ENCODE measurements at places on chromosomes 3 and 15. TPM values are rescaled to one million over a fixed set of nuclear protein-coding genes. Genes with fewer than 3 reads are reported as not detected.
A peak's percentile ranks its signal among the peaks of the same experiment; 100 is the strongest.

DNA sequence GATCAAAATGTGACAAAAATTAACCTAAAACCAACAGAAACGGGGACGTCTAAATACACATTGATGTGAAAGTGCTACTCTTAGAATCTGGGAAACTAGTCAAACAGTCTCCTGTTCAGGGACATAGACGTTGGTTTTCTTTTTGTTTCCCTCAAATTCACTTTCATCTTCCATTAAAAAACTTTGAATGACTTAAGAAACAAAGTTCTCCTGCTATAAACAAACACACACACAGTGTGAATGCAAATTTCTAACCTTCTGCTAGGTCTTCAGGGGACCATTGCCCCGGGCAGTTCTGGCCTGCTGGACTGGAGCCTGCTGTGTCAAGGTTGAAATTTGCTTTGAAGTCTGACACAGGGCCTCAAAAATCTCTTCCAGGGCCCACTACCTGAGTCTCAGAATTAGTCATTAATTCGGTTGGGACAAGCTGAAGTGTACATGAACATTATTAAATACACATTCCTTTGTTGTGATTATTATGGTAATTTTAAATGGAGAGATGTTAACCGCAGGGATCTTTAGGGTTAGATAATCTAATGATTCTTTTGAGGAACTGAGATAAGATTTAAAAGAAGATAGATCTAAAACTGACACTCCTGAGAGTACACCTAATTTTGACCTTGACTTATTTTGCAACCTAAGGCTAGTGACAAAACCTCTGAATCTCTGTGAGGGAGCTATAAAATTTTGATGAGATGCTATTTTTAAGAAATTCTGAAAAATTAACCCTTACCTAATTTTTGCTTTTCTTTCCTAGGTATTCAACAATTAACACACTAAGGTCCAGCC, 1260.4 kb downstream of the ROBO1 start:
- ATAC-seq: no peak

GRCh38 chr15:76336254-76337058, at the start of gene ISL2:
TSS of gene ISL2 (plus strand) at chr15:76336773. CDS start at chr15:76336884, 111 bp downstream.
- peak; percentile 96 for ATAC-seq

DNA sequence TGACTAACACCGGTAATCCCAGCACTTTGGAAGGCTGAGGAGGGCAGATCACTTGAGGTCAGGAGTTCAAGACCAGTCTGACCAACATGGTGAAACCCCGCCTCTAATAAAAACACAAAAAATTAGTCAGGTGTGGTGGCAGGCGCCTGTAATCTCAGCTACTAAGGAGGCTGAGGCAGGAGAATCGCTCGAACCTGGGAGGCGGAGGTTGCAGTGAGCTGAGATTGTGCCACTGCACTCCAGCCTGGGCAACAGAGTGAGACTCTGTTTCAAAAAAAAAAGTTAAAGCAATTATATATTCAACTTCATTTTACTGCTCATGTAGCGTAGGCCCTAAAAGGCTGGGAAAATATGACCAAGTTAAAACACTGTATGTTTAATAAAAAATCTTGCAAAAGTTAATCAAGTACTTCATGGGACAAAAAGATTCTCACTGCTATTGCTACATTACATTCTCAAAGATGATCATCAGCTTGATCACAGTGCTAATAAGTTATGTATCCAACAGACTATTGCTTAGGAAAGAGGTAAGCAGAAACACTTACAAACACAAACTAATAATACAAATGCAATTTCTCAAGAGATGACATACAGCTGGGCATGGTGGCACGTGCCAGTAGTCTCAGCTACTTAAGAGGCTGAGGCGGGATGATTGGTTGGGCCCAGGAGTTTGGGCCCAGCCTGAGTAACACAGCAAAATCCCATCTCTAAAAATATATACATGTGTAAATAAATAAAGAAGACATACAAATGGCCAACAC, 2.7 kb downstream of the COPS2 start:
- ATAC-seq: no peak

DNA sequence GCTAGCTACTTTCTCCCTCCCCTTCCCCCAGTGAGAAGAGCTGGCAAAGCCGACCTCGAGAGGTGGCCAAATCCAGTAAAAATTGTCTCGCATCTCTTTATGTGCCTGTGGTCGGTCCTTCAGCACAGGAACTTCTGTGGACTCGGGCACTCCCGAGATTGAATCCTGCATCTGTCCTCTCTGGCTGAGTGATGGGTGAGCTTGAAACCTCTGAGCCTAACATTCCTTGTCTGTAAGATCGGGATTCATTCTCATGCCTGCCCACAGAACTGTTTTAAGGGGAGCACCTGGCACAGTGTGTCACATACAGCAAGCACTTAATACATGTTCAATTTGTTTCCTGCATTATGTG, 11.3 kb downstream of the CX3CR1 start:
- ATAC-seq: no peak

DNA sequence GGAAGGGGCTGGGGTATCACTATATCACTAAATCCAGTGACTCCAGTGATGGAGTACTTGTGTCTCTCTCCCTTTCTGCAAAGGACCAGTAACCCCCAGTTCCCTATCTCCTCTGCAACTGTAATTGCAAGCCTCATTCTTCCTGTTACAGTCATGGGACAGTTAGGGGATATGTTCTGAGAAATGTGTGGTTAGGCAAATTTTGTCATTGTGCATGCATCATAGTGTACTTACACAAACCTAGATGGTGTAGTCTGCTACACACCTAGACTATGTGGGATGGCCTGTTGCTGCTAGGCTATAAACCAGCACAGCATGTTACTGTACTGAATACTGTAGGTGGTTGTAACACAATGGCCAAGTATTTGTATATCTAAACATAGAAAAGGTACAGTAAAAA, 2.2 kb downstream of the VPS8 start:
- ATAC-seq: no peak

DNA sequence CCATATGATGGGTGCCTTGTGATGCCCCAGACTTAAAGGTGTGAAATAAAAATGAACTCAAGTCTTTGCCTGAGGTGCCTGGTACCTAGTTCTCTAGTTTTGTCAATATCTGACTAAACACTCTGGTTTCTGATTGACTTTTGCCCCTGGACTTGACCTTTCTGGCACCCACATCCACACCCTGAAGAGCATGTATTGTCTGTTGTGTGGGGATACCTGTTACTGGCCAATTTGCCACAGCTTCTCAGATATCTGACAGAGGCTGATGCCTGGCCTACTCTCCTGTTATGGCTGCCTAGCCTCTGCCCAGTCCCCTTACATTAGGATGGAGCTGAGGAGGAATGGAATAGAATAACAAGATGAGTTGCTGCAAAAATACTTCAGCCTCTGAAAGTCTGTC, 3.6 kb downstream of the ZBTB38 start:
- no peak for ATAC-seq

DNA sequence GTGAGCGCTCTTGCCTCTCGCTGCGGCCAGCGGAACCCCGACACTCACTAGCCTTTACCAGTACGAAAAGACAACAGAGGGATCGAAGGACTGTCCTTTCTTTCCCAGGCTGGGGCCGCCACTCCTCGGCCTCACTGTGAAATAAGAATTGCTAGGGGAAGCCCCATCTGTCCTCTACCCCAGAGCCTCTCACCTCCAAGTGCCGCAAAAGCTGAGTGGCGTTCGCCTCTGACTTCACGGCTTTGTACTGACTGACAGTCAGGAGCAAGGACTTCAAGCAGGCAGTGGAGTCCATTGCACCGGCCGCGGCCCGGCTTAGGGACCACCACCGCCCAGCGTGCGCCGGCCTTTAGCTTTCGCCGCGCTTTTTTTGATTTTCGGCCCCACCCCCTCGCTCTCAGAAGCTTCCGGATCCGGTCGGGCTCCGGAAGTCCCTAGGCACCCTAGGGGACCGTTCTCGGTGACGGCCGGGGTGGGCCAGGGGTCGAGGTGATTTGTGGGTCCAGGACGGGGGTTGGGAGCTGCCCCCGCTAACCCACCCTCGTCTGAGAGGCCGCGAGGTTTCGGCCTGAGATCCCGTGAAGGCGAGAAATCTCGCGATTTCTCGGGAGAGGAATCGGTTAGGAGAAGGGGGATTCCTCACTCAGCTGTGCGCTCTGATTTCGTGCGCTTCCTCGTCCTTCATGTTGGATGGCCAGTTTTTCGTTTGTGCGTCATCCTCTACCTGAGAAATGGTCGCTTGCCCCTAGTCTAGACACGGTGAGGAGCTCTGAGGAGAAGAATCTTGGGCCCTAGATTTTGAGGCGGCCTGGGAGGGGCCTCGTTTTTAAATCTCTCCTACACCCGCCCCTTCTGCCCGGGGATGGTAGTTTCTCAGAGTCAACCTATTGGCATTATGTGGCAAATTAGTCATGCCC, at the start of the genes CIP2A and DZIP3:
TSS of gene CIP2A (minus strand) at position 358 of the 917 bp plus-strand sequence. CDS start at position 295, 63 bp downstream.
TSS of gene DZIP3 (plus strand) at position 642 of the 917 bp plus-strand sequence. CDS start 15,685 bp downstream, outside the sequence.
- peak; percentile 91 for ATAC-seq

DNA sequence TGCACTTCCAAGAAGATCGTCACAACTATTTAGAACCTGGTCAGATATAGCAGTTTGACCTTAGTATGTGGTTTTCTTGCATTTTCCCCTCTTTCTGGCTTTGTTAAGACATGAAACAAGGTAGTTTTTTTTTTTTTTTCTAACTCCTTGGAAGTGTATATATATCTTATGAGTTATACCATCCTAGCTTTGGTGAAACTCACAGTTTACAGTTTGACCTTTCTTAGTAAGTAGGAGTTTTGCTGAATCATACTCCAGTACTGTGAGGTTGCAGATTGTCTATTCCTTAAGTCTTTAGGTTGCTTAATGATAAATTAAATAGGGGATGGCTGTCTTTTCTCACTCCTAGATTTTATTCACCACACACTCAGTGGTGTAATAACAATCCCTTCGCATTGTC, 325.0 kb downstream of the RBMS3 start:
- ATAC-seq: no peak

DNA sequence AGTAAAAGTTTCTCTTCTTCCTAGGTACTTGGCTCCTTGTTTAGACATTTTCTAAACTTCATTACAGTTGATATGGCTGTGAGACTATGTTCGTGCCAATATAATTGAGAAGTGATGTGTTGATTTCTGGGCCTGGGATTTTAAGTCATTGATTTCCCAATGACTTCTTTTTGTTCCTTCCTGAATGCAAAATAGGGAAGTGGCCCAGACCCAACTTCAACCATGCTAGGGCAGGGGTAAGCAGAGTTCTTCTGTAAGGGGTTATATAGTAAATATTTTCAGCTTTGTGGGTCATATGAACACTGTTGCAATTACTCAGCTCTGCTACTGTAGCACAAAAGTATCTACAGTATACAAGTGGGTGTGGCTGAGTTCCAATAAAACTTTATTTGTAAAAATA, 320.1 kb upstream of the WNT5A start:
- ATAC-seq: no peak

DNA sequence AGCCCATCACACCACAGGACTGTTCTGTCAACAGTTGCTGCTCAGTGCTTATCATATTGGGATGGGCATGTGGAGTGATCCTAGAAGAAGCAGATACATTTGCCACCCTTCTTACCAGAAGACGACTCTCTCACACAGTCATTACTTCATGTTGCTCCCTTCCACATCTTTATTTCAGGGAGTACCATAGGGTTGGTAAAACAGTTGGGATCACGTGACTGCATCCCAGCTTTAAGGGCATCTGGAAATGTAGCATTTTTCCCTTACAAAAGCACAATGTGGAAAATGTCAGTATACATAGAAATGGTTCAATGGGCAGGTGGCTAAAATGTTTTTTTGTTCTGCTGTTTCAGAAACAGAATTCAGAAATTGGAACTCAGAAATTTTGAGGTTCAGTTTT, 791.0 kb downstream of the OTOL1 start:
- no peak for ATAC-seq

- no peak for ATAC-seq
Measured at GRCh38 chr15:83588441-83588840, 65.5 kb upstream of the ADAMTSL3 start.

DNA sequence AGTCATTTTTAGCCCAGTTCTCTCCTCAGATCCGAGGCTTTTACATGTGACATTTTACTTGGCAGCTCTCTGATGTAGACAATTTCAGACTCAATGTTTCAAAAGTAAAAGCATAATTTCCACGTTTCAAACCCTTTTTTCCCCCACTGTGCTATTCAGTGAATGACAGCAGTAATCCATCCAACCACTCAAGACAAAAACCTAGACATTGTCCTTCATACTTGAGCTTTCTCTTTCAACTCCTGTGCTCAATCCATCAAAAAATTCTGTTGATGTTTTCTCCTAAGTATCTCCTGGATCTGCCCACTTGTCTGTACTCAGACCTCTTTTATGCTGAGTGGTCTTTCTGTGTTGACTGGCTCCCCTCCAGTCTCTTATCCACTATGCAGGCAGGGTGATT, 214.7 kb downstream of the CHL1 start:
- ATAC-seq: no peak

DNA sequence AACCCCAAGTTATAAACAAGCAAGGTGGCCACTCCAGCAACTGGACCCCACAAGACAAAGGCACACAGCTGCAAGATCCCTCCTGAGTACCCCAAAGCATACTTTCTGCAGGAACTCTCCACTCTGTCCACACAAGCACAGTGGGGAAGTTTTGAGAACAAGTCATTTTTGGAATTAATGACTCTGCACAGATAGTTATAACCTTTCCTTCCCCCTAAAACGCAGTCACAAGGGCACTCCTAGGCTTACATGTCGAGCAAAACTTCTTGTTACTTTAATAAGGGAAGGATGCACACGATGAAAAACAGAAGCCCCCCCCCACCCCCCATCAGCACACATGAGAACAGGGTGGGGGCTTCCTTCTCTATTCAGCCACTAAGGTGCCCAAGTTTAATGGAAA, 1.2 kb downstream of the STIMATE start:
- ATAC-seq: no peak

GRCh38 chr3:147472846-147473245, 63.7 kb downstream of the ZIC1 start:
- no peak for ATAC-seq

DNA sequence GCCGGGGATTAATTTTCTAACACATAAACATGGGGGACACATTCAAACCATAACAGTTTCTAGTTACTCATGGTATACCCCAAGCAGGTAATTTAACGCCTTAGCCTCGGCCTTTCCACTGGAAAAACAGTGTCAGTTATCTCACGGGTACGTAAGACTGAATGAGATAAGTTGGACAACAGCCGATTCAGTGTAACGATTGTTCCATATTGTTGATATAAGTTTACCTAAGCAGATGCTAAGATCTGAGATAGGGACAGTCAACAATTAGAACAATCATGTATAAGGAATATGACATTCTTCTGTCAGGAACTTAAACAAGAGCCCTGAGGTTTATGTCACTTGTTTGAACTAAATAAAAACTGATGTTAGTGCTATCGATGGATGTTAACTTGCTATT, 130.8 kb downstream of the GHSR start:
- no peak for ATAC-seq

DNA sequence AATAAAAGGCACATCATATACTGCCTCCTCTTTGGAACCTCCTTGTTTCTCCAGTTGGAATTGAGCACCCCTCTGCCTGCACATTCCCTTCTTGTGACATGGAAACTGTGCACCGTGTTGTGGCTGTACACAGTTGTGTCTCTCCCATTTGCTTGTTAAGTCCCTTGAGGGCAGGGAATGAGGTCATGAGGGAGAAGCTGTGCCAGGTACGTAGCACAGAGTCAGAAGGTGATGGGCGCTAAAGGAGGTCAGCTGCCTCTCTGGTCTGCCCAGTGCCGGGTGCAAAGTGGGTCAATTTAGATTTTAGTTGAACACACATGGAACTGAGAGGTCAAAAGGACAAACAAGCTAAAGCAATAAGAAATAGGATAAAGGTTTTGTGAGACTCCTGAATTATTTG, 124.4 kb downstream of the FAM43A start:
- ATAC-seq: no peak

- no peak for ATAC-seq
Measured at GRCh38 chr3:9373465-9373864, 10.6 kb downstream of the THUMPD3 start.

SKIC8 gene
- 51.0 TPM for total RNA-seq

CCDC54 gene
- not detected for total RNA-seq

AP4E1 gene
- 15.4 TPM for total RNA-seq

FANCD2OS gene
- not detected for total RNA-seq

LMAN1L gene
- total RNA-seq: 0.27 TPM

HSPBAP1 gene
- total RNA-seq: 18.5 TPM

EPHB1 gene
- 0.81 TPM for total RNA-seq
